ENCODE measurements at places on chromosomes 12 and 14. TPM values are rescaled to one million over a fixed set of nuclear protein-coding genes. Genes with fewer than 3 reads are reported as not detected.

DNA sequence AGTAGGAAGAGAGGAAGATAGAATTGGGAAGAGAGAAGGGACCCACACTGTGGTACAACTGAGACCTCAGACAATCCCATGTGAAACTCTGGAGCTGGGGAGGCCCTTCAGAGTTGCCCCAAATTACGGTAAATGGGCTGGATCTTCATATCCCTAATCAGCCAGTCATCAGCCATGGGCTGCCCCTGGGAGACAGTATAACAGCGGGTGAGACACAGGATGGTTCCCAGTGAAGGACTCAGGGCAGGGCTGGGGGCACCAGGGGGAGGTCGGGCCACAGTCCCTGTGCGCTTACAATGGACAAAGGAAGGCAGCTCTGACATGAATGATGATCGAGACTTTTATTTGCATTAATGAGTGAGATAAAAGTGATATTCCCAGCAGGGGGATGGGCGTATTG, 74.2 kb upstream of the BDKRB2 start:
- no peaks in the 10 kb centered on the region for H3K36me3 ChIP-seq
- no peak for DNase-seq
- H3K4me3 ChIP-seq, result no peak overlapping the region
- no peaks in the 10 kb centered on the region for H3K27me3 ChIP-seq
- H3K27ac ChIP-seq, result no peak overlapping the region

GRCh38 chr12:9615420-9616136, 7.9 kb upstream of the KLRB1 start:
- H3K27me3 ChIP-seq, result no peaks in the 10 kb centered on the region
- H3K36me3 ChIP-seq, result no peaks in the 10 kb centered on the region
- H3K4me3 ChIP-seq, result no peak overlapping the region

DNA sequence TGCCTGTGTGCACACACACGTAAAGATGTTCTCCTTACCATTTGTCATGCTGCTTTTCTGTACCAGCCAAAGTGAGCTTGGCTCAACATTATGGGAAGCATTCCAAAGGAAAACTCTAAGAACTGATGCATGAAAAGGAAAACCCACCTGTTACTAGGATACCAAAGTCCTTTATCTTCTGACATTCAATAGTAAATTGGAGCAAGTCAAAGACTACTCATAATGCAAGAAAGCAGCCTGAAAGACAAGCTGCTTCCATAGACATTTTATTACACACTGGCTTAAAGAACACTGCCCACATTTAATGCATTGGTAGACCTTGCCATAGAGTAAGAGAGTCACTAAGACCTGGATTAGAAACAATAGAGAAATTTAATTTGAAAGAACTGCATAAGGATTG, 159.0 kb downstream of the LRIG3 start:
- DNase-seq, result no peak
- no peaks in the 10 kb centered on the region for H3K36me3 ChIP-seq
- no peak overlapping the region for H3K27ac ChIP-seq

NKX2-1 gene
- not detected for total RNA-seq

DNA sequence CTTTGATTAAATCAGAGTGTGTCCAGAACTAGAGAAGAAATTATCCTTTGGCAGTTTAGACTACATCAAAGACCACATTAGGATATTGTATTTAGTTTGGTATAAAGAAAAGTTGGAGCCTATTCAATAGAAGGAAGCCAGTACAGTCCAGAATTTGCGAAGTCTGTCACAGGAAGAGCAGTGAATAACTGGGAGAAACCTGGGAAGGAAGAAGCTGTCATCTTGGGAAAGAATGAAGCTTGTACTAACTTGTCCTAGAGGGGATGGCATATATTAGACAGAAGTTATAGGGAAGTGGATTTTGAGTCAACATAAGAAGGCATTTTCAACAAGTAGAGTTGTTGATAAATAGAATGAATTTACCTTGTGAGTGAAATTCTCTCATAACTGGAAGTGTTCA, 386.7 kb downstream of the LRIG3 start:
- no peak for DNase-seq
- no peaks in the 10 kb centered on the region for H3K27me3 ChIP-seq
- no peaks in the 10 kb centered on the region for H3K36me3 ChIP-seq
- H3K4me3 ChIP-seq, result no peak overlapping the region
- H3K27ac ChIP-seq, result no peak overlapping the region

TOMM20L gene
- total RNA-seq, result not detected

DNA sequence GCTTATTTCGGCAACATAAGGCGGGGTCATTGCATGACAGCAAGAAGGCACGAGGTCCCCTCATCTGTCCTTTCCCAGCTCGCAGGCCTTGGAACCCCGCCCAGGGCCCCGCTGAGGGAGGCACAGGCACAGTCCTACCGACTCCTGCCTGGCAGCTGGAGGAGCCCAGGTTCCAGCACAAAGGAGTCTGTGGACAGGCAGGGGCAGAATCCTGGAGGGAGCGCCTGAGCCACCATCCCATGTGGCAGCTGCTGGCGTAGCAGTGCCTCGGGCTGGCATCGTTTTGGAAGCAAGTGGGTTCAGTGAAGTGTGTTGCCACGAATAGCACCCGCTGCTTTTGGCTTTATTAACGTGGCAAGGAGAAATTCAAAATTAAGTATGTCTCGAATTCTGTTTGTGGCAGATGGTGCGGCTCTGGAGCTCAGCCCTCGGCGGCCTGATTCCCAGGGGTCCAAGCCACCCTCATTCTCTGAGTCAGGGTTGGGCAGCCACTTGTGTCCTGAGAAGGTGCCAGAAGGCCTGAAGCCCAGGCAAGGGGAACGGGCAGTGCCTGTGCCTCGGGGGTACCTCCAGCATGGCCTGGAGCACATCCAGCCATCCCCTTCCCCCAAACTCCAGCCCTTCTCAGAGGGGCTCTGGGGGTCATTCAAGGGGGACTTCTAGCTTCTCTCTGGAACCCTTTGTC, 35.9 kb downstream of the SLC8B1 start:
- no peak overlapping the region for H3K4me3 ChIP-seq
- DNase-seq, result peak; percentile 74
- H3K36me3 ChIP-seq, result peaks cover 31% of the 10 kb centered on the region
- H3K4me1 ChIP-seq, result no peaks in the 10 kb centered on the region

- H3K4me3 ChIP-seq, result no peak overlapping the region
- H3K4me1 ChIP-seq, result no peaks in the 10 kb centered on the region
- no peak overlapping the region for H3K27ac ChIP-seq
- no peak for DNase-seq
- H3K36me3 ChIP-seq, result no peaks in the 10 kb centered on the region
- no peaks in the 10 kb centered on the region for H3K27me3 ChIP-seq
Measured at GRCh38 chr12:31620311-31620710, 29.4 kb upstream of the DENND5B start.

DNA sequence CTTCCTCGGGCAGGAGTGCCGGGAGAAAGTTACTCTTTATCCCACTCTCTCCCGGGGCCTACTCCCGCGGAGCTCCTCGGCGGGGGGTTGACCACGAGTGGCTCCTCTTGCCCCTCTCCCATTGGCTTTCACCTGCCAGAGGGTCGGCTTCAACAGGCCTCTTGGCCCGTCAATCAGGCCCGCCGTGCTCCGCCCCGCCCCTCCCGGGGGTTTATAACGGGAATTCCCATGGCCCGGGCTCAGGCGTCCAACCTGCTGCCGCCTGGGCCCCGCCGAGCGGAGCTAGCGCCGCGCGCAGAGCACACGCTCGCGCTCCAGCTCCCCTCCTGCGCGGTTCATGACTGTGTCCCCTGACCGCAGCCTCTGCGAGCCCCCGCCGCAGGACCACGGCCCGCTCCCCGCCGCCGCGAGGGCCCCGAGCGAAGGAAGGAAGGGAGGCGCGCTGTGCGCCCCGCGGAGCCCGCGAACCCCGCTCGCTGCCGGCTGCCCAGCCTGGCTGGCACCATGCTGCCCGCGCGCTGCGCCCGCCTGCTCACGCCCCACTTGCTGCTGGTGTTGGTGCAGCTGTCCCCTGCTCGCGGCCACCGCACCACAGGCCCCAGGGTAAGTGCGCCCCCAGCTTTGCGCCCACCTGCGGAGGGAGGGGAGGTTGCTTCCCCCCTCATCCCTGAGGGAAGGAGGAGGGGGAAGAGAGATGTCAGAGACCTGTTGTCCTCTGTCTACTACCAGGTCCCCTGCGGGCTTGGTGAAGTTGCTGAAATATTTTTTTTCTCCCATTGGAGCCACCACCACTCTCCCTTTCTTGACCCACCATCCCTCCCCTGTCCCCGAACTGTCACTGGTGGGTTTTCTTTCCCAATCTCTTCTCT, at the start of gene SMOC1:
SMOC1 (plus strand) TSS at position 242 of the 869 bp plus-strand sequence; CDS start at position 505, 263 bp downstream.
- H3K4me3 ChIP-seq, result peak within 1 kb of the TSS; percentile 45
- H3K27me3 ChIP-seq, result no peaks in the 10 kb centered on the region
- no peak for DNase-seq
- peaks cover 12% of the 10 kb centered on the region for H3K4me1 ChIP-seq
- no peak within 1 kb of the TSS for H3K27ac ChIP-seq

DNA sequence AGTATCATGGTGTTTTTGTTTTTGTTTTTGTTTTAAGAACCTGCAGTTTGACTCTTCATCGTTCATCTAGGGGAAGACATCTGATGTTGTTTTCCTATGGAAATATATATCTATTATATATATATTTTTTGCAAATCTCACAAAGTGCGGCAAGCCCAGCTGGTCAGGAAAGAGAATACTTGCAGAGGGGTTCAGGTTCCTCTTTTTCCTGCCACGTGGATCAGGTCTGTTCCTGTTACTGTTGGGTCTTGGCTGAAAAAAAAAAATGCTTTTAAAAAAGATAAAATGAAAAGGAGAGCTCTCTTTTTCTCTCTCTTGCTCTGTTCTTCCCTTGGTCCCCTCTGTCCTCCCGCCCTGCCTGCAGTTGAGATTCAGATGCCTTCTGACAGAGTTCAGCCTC, 179.4 kb upstream of the BCL2L14 start:
- peaks cover 13% of the 10 kb centered on the region for H3K4me1 ChIP-seq
- H3K4me3 ChIP-seq, result no peak overlapping the region
- H3K36me3 ChIP-seq, result peaks cover 25% of the 10 kb centered on the region
- DNase-seq, result no peak
- H3K27me3 ChIP-seq, result no peaks in the 10 kb centered on the region

P3H3 gene
- total RNA-seq, result 7.0 TPM

MFAP5 gene
- 104 TPM for total RNA-seq

DNA sequence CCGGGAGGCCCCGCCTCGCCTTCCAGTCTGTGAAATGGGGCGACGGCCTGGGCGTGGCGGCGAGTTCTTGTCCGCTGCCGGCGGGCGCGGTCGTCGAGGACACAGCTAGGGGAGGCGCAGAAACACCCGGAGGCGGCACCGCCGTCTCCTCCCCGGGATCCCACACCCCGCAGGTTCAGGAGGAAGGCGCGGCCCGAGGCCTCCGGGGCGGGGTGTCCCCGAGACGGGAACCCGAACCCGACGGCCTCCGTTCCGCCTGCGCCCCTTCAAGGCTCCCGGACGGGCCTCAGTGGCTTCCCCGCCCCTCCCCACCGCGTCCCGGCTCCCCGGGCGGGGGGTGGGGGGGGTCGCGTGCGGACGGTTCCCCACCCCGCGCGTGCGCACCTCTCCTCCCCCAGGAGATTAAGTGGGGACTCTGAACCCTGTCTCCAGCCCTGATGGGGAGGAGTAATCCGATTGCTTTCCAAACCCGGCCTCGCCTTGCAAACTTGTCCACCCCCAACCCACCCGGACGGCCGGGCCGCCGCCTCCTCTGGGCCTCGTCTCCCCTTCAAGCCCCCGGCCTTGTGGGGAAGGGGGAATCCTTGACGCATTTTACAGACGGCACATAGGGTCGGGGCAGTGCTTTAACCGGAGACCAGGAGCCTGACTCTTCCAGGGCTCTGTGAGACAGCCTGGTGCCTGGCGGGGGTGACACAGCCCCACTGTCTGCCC, 35.3 kb upstream of the ANKRD9 start:
- peak overlapping the region; percentile 30 for H3K4me3 ChIP-seq
- peaks cover 14% of the 10 kb centered on the region for H3K27me3 ChIP-seq

GRCh38 chr14:53190938-53191337, 37.8 kb upstream of the DDHD1 start:
- no peaks in the 10 kb centered on the region for H3K27me3 ChIP-seq
- H3K4me3 ChIP-seq, result no peak overlapping the region
- no peak overlapping the region for H3K27ac ChIP-seq
- no peaks in the 10 kb centered on the region for H3K4me1 ChIP-seq

KLRK1 gene
- total RNA-seq, result 0.28 TPM

GRCh38 chr14:63523735-63524426, 19.3 kb downstream of the PPP2R5E start:
- no peaks in the 10 kb centered on the region for H3K27me3 ChIP-seq
- DNase-seq, result no peak
- H3K36me3 ChIP-seq, result no peaks in the 10 kb centered on the region
- no peaks in the 10 kb centered on the region for H3K4me1 ChIP-seq
- no peak overlapping the region for H3K27ac ChIP-seq

DNA sequence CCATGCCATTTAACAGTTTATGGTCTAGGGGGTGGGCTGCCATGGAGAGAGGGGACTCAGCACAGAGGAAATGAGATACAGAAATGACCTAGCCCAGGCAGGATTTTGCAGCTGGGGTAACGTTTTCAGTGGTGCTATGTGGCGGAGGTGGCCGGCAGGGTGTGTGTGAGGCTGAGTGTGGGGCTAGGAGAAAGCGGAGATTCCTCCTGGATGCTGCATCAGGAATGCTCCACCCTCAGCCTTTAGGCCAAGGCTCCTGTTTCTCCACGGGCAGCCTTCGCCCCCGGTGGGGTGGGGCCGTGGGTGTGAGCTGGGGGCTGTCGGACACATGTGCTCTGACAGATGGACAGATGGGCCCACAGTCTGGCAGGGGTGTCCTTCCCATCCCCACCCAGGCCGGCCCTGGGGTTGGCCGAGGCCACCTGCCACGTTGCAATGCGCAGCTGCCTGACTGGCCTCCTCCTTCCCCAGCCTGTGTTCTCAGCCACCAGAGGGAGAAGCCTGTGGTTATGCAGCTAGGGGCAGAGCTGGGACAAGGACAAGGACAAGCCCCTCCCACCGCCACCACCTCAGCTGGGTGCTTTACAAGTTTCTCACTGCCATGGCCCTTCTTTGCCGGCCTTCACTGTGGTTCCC, 44.3 kb downstream of the TEAD4 start:
- H3K27me3 ChIP-seq, result no peaks in the 10 kb centered on the region
- H3K36me3 ChIP-seq, result peaks cover 5% of the 10 kb centered on the region
- DNase-seq, result no peak
- H3K4me3 ChIP-seq, result no peak overlapping the region

DNA sequence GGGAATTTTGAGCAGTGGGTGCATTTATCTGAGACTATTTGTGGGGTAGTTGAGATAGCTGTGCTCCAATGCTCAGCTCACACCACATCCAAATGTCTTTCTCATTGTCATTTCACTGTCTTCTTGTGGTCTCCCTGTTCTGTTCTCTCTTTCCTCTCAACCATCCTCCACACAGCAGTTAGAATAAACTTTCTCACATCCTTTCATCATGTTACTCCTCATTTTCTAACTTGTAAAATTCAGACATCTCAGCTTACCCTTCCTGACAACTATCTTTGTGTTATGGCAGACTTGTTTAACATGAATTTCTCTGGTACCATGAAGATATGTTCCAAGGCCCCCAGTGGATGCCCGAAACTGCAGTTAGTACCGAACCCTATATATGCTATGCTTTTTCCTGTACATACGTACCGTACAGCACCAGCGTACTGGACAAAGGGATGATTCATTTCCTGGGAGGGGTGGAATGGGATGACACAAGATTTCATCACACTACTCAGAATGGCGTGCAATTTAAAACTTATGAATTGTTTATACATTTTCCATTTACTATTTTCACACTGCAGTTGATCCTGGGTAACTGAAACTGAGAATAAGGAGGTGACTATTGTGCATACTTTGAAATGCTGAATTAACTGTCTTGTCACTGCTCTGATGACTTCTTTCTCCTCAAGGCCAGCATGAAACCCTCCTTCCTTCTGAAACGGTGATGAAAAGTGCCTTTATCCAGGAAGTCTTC, 177.1 kb upstream of the SLC38A2 start:
- H3K27ac ChIP-seq, result peak overlapping the region; percentile 76
- H3K27me3 ChIP-seq, result no peaks in the 10 kb centered on the region
- H3K4me1 ChIP-seq, result peaks cover 18% of the 10 kb centered on the region
- no peak overlapping the region for H3K4me3 ChIP-seq
- no peaks in the 10 kb centered on the region for H3K36me3 ChIP-seq
- DNase-seq, result no peak

CAPZA3 gene
- total RNA-seq, result not detected
